HFFc6 (cell line): ENCODE measurements at places on chromosomes 4 and X.

GRCh38 chr4:112523764-112524505 is 8.0 kb upstream of the NEUROG2 start:
- DNase-seq: no peak

DNA sequence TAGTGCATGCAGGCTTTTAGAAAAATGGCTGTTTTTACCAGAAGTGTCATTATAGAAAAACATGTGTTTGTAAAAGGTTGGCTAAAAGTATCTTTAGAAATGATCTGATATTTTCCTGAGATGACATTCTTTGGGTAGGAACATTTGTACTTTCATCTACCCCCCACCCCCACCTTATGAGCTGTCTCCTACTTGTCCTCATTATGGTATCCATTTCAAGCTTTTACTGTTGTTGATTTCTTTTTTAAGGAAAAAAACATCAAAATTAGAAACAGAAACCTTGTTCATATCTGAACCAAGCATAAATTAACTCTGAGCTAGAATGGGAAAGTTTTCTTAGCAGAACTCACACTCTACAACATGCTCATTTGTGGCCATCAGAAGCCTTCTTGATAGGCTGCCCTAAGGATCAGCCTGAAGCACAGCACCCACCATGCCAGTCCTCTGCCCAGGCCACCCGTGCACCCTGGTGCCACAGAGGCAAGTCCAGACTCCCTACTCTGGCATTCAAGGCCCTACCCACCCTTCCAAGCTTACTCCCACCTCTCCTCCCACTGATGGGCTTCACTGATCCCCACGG is 49.4 kb downstream of the NSG1 start:
- DNase-seq: no peak

DNA sequence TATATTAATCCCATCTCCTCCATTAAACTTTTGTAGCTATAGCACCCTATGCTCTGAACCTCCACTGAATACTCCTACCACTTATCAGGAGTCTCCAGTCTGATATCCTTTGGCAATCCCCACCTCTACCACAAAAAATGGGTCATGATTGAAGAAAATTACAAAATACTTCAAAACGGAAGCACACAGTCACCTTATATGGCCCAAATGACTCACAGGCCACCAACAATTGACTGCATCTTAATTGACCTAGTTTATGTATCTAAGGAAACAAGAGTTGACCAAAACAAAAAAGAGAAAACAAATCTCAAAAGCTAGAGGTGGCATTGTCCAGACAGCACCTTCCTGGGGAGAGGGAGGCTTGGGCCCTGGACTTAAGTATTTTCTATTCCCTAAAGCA is 120.0 kb upstream of the DIAPH2 start:
- DNase-seq: no peak

DNA sequence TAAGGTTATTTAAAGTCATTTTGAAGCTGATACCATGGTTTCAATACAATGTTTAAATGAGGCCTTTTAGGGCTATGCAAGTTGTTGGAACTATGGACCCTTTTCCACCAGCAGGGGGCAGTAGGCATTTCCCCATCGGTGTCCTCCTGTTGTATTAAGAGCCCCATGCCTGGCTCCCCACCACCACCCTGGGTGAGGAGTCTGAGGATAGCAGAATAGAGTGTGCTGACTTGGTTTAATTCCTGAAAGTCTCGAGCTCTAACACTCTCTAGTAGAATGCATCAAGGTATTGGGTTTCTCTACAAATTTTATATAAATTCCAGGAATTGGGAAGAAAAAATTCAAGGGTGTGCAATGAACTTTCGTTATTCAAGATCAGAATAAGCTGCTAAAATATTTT is 234.8 kb upstream of the JADE1 start:
- peak; percentile 44 for DNase-seq

GRCh38 chr4:169199184-169199583 is 71.6 kb downstream of the SH3RF1 start:
- DNase-seq: no peak

DNA sequence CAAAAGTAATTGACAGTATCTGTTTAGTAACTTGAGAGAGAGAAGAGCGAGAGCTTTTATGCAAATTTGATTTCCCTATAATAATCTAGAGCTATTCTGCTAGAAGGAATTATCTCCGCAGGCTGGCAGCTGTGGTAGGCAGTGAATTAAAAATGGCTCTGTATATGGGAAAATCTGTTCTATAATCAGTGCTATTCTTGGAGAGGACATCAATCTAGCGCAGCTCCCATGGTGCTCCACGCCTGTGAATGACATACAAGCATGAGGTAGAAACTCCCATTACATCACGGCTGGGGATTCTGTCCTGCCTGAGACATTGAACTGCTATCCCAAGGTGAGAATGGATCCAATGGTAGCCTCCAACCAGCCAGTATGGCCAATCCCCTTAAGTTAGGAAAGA is 179.0 kb downstream of the DHX15 start:
- no peak for DNase-seq

GRCh38 chr4:37948542-37948941 is 11.7 kb upstream of the PTTG2 start:
- DNase-seq: no peak

DNA sequence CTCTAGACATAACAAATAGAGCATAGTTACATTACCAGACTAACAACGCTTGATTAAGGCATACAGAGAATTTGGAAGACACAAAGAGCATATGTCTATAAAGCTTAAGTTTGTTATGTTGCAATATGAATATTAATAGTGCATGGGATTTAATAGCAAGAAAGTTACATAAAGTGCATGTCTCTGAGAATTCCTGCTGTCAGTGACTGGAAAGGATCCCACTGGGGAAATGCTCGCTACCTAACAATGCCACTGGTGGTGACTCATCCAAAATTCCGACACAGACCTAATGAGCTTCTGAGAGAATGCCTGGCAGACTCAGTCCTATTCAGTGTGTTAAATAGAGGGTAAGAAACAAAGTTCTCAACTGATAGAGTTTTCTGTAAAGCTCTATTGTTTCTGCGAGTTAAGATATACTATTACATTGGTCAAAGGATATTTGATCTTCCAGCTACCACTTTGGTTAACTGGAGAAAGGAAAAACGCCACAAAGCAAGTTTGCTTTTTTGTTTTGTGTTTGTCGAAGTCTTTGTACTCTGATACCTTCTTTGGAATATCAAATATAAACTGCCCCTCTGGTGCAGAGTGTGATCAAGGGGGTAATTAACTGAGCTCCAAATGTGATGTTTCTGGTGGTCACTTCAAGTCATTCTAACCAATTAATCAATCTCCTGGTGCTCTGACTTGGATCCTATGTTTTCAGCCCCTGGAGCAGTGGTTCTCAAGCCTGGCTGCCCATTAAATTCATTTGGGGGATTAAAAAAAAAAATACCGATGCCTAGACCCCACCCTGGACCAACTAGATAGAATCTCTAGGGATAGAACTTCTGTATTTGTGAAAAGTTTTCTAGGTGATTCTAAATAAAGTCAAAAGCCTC is 107.9 kb downstream of the PALLD start:
- DNase-seq: peak; percentile 73

GRCh38 chr4:24416293-24416692 is 168.1 kb downstream of the DHX15 start:
- no peak for DNase-seq

GRCh38 chr4:6688879-6689505 is 4.7 kb upstream of the S100P start:
- DNase-seq: peak; percentile 88

GRCh38 chr4:78609580-78609979 is 58.0 kb downstream of the ANXA3 start:
- no peak for DNase-seq

DNA sequence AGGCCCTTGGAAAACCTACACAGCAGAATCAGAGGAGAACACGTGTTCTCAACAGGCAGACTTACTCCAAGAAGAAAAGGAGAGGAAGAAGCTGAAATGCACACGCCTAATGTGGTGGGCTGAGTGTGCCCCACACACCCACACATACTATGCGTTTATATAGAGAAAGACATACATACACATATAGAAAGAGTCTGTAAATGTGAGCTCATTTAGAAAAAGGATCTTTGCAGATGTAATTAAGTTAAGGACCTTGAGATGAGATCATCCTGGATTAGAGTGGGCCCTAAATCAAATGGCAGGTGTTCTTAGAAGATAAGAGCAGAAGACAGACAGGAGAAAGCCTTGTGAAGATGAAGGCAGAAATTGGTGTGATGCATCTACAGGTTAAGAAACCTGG is 87.2 kb upstream of the KLF3 start:
- no peak for DNase-seq

DNA sequence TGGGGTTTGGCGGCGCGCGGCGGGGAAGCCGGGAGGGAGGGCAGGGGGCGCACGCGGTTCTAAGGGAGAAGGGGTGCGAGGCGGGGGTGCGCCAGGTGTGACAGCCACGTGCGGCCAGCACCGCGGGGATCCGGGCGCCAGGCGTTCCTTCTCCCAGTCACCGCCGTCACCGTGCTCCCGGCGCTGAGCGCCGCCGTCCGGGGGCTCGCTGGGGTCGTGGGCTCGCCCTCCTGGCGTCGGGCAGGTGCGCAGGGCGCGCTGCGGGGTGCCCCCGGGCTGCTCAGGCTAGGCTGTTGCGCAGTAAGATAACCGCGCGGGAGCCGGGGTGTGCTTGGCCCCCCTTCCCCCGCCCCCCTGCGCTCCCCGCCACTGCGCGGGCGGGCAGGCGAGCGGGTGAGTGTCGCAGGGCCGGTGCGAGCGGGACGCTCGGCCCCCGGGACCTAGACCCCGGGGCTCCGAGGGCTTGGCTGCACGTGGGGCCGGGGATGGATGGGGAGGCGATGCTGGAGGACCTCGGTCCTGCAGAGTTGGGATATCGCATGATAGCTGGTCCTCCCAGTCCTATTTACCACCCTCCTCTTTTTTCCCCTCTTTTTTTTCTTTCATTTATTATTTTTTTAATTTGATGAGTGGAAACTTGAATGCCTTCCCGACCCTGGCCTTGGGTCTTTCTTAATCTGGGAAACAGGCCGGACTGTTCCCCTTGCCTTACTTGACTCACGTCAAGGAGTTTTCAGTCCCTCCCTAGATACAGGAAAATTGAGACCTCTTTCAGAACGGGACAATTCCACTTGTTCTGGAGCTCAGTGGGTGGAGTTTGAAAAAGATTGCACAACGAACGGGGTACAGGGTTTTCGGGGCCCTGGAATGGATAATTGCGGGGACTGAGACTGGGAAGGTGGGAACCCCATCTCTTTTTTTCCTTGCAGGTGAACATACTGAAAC is 797 bp downstream of the TXLNG start:
- DNase-seq: peak; percentile 0

- no peak for DNase-seq
Measured at GRCh38 chrX:124540474-124540873, 194.1 kb downstream of the SH2D1A start.

DNA sequence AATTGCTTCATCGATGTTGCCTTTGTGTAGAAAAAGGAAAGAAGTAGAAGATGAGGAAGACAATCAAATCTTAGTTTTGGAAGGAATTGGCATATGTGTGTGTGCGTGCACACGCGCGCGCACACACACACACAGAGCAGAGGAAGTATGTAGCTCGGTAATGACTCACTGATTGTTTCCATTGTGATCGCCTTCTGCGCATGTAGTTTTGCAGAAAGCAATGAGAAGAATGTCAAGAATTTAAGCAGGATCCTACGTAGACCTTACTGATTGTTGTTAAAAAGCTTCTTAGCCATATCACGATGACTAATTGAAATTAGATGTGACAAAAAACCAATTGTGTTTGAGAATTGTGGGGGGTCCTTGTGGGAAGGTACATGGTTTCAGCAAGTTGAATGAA is 12.8 kb upstream of the LIMCH1 start:
- DNase-seq: no peak

DNA sequence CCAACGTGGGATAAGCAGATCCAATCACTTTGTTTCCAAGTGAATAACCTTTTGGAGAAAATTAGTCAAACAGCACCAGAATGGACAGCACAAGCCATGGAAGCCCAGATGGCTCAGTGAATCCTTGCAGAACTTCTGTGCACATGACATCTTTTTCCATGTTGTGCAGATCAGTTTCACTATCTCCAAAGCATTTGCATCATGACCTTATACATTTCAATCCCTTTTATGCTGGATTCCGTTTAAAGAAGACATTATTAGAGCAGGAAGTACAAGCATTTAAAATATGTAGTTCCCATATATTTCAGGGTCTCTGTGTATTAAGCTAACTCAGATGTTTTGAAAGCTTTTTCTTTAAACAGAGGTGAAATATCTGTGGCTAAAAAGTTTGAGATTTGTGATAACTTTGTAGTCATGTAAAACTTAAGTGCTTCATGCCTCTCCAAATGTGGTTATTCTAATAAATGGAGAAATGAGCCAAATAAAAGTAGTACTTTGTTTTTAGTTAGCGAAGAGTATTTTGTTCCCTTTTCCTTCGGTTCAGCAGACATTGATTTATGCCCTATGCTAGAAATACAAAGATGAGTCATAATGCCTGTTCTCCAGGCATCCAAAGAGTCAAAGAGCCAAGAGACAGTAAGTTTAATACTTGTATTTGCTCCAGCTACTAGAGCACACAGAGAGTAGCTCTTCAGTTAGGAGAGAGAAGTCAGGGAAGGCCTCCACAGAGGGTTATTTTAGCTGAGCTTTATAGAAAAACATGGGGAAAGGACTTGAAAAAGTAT is 39.0 kb downstream of the PLAC8 start:
- peak; percentile 78 for DNase-seq

GRCh38 chr4:139564502-139564901 is 8.5 kb upstream of the SETD7 start:
- DNase-seq: no peak

GRCh38 chr4:87805971-87806370 is 6.6 kb downstream of the IBSP start:
- DNase-seq: peak; percentile 38

DNA sequence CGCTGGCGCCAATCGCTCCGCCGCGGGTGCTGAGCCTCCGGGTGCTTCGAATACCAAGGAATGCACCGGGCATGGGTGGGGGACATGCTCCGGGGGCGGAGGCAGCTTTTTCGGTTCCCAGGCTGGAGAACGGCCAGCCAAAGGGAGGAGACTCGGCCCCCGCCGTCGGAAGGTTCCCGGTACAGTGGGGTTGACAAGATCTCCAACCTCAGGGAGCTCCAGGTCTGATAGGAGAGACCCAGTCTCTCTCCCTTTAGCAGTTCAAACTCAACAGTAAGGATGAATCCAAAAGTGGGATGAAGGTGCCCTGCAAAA is 29.1 kb upstream of the BCORL1 start:
- DNase-seq: no peak
